ENCODE measurements at places on chromosomes 7 and 10.

- no peak for DNase-seq
These were observed 176.4 kb downstream of the PPP1R3A start for GRCh38 chr7:113742377-113742776.

DNA sequence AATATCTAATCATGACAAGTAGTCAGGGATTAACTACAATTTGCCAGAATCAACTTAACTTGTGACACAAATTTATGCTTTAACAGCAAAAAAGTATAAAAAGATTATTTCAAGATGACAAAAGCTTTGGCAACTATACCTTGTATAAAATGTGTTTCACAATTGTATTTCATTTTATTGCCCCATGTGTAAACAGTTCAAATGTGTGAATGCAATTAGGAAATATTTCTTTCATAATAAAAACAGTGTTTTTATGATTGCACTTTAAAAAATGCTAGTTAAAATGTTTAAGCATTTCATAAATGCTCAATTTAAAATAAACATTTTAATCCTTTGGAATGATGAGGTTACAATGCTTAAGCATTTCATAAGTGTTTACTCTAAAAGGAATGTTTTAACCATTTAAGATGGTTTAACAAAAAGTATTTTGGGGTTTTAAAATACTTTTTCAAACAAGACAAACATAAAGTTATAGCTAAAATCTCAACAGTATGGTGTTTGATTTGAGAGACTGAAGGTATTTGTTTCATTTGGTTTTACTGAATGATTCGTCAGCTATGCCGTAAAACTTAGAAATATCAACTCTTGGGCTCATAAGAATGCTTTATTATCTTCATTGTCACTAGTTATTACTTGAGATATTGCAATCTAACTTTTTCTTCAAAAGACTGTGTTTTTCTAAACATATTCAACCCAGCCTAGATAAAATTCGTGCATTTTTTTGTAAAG, 50.1 kb downstream of the SFTPD start:
- no peak for DNase-seq

GRCh38 chr10:44636625-44637024, 251.7 kb upstream of the CXCL12 start:
- no peak for DNase-seq

DNA sequence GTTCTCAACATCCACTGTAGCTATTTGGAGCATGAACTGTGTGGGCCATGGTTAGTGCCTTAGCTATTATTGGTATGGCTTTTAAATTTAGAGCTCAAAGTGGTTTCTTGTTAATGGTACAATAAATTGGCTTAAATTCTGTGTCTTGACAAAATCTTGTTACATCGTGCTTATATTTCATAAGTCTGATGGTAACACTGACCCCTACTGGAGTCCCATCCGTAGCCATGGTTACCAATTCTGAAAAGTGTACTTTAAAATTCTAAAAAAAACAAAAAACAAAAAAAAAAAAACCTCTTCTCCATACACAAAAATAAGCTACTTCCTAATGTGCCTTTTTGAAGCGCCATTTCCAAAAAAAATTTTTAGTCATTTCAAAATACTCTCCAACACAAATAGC, 6.4 kb upstream of the RPP30 start:
- no peak for DNase-seq

DNA sequence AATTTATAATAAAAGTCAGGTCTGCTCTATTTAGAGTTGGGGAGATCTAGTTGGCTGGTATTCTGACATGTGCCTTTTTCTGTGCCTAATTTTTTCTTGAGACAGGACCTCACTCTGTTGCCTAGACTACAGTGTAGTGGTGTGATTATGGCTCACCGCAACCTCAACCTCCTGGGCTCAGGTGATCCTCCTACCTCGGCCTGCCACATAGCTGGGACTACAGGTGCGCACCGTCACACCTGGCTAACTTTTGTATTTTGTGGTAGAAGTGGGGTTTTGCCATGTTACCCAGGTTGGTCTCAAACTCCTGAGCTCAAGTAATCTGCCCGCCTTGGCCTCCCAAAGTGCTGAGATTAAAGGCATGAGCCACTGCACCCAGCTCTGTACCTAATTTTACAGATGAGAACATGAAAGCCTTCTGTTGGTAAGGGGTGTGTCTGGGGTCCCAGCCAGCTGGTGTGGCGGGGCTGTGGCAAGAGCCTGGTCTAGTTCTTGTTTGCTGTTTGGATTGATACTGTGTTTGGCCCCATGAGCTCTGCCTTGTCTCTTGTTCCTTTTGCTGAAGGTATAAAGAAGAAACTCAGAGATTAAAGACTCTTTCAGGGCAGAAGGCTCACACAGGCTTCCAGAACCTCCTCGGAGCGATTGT, 31.4 kb downstream of the POR start:
- no peak for DNase-seq

DNA sequence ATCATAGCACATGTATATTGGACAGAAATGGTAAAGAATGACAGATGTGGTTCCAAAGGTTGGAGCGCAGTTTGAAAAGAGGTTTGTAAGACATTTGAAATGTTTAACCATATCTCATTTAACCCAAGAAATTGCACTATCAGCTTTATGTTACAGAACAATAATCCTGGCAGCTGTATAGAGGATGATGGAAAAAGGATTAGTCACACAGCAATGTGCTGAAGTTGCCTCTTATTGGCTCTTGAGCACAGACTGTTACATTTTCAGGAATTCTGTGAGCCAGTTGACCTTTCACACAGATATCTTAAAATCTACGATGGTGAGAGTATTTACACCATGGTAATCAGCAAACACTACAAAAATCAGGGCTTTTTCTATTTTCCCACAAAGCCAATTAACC, 3.9 kb downstream of the COG5 start:
- DNase-seq: no peak

DNA sequence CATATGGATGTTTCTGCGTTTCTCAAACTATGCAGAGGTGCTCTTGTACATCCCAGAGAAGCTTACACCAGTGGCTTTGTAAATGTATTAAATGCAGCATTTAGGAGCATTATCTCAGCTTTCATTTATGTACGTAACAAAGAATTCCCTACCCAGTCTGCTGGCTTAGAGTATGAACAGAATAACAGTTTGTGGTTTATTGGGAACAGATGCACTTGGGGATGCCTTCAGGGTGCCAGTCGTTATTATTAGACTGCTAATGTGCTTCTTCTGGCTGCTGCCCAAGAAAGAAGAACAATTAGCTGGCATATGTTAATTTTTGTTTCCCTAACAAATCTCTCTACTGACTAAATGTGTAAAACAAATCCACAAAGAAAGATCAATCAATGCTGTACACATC, 241.9 kb downstream of the FOXP2 start:
- DNase-seq: no peak

Data from left forelimb (tissue), 1 donor.